ENCODE measurements at places on chromosomes 16 and 17.
A peak's percentile ranks its signal among the peaks of the same experiment; 100 is the strongest.

GRCh38 chr16:1900452-1900774, 17.8 kb downstream of the HS3ST6 start:
- no peak for DNase-seq

GRCh38 chr16:27242868-27243590, 25.5 kb downstream of the NSMCE1 start:
- DNase-seq: peak; percentile 81

DNA sequence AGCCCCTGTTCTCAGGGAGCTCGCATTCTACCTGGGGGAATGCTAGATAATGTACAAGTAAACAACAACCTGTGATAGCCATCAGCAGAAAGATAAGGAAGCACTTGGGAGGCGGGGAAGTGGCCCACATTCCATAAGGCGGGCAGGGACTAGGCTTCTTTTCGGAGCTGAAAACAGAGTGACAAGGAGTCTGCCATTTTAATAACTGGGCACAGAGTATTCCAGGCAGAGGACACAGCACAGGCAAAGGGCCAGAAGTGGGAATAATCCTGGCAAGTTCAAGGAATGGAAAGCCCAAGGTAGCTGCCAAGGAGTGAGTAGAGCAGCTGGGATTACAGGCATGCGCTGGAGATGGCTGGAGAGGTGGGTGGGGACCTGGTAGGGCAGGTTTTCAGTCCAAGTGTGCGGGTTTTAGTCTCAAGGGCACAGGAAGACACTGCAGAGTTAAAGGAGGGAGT, 24.3 kb downstream of the USP43 start:
- DNase-seq: no peak

- no peak for DNase-seq
Observed at GRCh38 chr17:9292561-9292941, 271.2 kb downstream of the NTN1 start.

DNA sequence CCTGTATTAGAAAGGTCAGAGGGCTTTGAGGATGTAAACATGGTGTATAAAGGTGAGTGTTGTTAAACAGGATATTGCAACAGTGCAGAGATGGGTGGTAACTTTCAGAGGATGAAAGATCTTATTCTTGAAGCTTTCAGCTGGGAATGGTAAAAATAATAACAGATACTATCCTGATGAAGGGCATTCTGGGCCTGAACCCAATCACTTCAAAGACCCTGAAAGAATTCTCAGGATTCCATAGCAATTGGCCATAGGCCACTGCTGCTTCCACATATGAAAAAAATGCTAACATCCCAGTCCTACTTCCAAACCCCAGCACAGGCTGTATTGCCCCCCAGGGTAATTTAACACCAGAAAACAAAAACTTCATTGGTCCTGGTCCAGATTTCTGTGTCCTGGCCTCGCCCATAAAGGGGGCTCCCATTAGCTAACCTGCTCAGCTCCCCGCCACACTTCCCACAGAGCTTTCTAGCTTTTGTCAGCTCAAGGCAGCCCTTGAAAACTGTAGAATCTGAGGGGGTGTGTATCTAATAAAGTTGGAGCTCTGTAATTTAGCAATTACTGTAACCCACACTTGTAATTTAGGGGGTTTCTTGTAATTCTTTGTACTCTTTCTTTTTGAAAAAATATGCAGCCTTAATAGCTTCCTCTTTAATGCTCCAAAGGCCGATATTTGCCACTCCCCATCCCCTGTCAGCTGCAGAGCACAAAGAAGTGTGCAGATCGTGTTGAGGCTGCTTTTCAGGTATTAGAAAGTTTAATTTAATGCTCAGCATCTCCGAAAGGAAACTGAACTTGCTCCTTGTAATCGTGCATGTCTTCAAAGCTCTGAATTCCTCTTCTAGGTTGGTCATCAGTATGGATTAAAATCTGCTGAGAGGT, 371.5 kb downstream of the SEC14L1 start:
- no peak for DNase-seq

GRCh38 chr16:57571098-57571497, 28.7 kb downstream of the ADGRG5 start:
- no peak for DNase-seq

- no peak for DNase-seq
Observed at GRCh38 chr17:58343131-58343530, 8.9 kb downstream of the SUPT4H1 start.

DNA sequence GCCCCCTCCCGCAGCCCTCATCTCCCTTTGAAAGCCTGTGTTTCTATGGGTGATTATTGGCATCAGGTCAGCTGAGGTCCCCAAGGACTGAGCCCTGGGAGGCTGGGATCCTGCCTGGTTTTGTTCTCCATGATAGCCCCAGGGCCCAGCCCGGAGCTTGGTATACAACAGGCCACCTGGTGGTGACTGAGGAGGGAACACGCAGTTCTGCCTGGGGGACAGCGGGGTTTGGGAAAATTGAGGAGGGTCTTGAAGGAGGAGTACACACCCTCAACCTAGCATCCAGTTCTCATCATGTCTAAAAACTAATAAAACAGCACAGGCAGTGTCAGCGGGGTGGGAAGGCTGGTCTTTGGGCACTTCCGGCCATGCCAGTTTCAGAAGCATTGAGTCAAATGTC, 335.1 kb downstream of the CPPED1 start:
- no peak for DNase-seq

DNA sequence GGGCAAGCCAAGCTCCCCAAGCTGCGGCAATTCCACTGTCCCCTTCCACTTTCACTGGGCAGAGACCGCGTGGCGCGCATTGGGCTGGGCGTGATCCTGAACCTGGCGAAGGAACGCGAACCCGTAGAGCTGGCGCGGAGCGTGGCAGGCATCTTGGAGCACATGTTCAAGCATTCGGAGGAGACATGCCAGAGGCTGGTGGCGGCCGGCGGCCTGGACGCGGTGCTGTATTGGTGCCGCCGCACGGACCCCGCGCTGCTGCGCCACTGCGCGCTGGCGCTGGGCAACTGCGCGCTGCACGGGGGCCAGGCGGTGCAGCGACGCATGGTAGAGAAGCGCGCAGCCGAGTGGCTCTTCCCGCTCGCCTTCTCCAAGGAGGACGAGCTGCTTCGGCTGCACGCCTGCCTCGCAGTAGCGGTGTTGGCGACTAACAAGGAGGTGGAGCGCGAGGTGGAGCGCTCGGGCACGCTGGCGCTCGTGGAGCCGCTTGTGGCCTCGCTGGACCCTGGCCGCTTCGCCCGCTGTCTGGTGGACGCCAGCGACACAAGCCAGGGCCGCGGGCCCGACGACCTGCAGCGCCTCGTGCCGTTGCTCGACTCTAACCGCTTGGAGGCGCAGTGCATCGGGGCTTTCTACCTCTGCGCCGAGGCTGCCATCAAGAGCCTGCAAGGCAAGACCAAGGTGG, 9.8 kb downstream of the SARM1 start:
- DNase-seq: no peak

DNA sequence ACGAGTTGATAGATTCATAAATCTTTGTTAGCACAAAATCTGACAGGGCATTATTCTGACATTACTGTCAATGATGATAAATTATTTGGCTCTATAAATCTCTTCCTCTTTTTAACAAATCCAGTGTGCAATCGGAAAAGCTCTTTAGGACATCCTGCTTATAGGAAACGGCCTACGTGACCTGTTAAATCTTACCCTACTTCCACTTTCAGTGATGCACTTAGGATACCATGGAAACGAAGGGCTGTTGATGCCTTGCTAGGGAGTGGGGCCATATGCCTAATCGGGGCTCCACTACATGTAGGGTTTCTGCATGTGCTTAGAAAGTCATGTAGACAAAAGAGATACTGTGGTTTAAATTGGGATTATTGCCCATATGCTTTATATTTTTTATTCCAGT, 27.2 kb downstream of the ZNF594 start:
- no peak for DNase-seq

GRCh38 chr17:73485130-73485529, 159.1 kb downstream of the SDK2 start:
- no peak for DNase-seq

GRCh38 chr16:12026741-12027490, 50.4 kb downstream of the SNX29 start:
- DNase-seq: no peak

- no peak for DNase-seq
Observed at GRCh38 chr16:74753180-74753579, 21.4 kb downstream of the FA2H start.

DNA sequence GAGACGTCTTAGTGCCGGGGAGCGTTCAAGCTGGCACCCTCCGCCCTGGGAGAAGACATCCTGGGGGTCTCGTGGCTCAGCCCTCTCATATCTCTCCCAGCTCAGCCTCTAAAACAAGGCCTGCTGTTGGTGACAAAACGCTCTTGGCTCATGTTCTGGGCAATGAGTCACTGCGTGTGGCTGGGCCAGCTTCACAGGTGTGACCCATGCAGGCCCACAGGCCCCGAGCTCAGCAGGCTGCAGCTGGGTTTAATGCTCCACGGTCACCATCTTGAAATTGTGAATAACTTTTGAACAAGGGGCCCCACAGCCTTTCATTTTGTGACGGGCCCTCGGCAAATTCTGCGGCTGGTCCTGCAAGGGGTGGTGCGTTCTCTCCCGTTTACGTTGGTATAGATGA, 22.4 kb downstream of the GAA start:
- no peak for DNase-seq

DNA sequence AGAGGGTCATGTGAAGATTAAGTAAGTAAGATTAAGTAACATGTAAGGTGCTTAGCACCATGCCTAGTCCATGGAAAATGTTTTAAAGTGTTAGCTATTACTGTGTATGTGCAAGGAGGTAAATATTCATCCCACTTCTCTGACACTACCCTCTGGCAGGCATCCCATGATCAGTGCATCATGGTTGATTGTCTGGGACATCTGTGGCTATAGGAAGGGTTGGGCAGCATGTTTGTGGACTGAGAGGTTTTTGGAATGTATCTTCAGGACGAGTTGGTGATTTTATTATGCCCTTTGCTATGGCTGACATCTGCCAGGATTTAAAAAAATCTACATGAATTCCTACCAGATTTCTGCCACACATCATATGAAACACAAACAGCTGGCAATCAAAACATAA, 6.5 kb upstream of the TAOK1 start:
- no peak for DNase-seq

- DNase-seq: no peak
Observed at GRCh38 chr16:70574595-70575271, 51.1 kb downstream of the SF3B3 start.

GRCh38 chr17:68033636-68034451, 1.7 kb upstream of the KPNA2 start:
- peak; percentile 69 for DNase-seq

DNA sequence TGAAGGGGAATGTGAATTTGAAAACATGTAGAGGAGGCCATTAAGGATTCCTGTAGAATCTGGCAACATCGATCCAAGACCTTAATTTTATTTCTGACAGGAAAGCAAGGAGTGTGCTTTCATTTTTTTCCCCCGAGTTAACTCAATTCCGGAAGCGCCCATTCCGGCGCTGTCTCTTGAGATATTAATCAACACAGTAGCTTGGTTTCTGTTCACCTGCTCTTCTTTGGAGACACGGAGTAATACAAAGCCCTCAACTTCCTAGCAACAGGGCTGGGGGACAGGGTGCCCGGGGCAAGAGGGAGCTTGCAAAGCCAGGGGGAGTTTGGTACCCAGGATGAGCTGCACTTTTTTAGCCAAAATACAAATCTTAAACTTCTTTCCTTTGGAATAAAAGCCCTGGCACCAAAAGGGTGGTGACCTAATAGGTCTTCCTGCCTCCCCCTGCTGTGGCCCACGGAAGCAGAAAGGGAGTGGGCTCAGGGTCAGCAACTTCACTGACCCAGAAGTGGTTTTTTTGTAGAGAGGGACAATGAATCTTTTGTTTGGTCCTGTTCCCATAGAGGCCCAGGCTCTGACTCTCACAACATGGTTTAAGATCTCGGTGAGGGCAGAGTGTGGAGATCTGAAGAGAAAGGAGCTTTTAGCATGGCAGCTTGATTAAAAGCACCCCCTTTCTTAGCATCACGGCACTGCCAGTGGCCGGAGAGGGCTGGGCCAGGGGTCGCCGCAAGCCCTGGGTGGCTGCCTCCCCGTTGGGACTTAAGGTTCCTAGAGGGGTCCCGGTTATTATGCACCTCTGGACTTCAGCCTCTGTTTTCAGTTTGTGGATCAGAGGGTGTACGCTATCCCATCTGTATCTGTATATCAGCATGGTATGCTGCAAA, 207.3 kb downstream of the CCDC182 start:
- DNase-seq: peak; percentile 79

DNA sequence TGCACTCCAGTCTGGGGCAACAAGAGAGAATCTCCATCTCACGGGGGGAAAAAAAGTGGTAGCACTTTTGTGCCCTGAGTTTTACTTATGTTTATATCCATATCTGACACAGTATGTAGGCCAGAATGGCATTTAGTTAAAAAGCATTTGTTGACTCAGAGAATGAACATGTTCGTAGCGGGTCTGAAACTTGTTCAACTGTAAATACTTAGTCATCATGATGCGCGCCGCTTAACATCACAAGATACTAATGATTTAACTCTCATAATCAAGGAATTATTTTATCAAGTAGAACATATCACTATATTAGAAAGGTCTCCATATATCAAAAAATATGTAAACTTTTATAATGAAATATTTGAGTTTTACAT, 55.3 kb upstream of the ITGA2B start:
- DNase-seq: no peak

GRCh38 chr16:79721270-79721669, 120.7 kb upstream of the MAF start:
- DNase-seq: peak; percentile 65

GRCh38 chr17:6429266-6429665, 5.7 kb downstream of the AIPL1 start:
- no peak for DNase-seq

- no peak for DNase-seq
Observed at GRCh38 chr17:67994817-67995569, 1.3 kb downstream of the C17orf58 start.

DNA sequence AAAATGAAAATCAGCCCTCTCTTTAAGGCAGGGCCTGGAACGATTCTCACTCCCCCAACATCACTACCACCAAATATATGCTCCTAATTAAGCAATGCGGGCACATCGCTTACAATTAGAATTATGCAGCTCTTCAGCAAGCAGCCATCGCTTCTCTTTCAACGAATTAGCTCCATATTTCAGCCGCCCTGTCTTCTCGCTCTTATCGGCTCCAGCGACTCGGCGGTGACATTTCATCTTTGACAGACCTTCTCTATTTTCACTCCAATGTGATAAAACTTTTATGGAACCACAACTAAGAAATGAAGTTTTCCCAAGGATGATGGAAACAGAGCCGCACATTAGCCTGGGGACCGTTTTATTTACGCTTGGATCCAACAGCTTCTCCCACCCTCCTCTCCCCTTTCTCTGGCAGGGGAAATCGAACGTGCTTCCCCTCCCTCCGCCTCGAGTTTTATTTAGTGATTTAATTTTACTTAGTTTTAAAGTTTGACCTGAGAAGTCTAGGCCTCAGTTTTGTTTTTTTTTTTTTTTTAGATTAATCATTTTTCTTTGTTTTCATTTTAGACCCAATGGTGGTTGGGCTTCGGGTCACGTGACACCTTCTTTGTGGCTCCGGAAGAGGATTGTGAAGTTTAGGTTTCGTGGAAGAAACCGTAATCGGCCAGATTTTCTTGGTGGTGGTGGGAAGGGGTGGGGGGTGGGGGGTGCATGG, 3.1 kb upstream of the HOXB2 start:
- no peak for DNase-seq

- no peak for DNase-seq
Observed at GRCh38 chr17:48438516-48439061, 8.6 kb upstream of the SKAP1 start.

Measured in renal pelvis (tissue), 12 donors.